CD4-positive, alpha-beta T cell treated with Interleukin-6 for 4 hours (primary cell): ENCODE measurements at places on chromosomes 16 and 17.
A peak's percentile ranks its signal among the peaks of the same experiment; 100 is the strongest.

- DNase-seq: no peak
These were observed 31.2 kb upstream of the CAPN15 start for GRCh38 chr16:496097-496886.

DNA sequence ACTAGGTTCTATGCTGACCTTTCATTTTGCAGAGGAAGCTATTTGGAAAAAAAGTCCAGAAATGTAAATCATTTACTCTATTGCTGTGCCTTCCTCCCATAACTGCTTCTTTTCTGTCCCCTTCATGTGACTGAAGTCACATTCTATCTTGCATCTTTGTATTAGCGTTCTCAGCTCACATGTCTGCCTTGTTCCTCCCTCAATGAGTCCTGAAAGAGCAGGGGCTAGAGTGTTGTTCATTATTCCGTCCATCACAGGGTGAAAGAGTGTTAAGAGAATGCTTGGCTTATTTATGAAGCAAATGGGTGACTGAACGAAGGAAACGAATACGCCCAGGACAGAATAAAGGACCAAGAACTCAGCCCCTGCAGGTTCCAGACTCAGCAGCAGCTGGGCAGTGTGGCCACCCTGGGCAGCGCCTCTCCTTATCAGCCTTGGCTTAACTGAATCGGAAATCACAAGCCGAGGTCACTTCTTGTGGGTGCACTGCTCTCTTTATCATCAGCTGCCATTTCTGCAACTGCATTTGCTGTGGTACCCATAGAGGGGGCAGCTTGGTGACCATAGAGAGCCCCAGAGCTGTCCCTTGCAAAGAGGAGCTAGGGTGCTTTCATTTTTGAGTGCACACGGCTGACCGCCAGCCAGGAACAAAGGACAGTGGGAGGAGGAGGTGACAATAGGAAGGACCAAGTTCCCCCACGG is 1.8 kb upstream of the PIK3R6 start:
- no peak for DNase-seq

- no peak for DNase-seq
These were observed 4.9 kb downstream of the SLC35G3 start for GRCh38 chr17:35189291-35189690.

- DNase-seq: no peak
These were observed 127.5 kb upstream of the WSCD1 start for GRCh38 chr17:5942687-5943086.

DNA sequence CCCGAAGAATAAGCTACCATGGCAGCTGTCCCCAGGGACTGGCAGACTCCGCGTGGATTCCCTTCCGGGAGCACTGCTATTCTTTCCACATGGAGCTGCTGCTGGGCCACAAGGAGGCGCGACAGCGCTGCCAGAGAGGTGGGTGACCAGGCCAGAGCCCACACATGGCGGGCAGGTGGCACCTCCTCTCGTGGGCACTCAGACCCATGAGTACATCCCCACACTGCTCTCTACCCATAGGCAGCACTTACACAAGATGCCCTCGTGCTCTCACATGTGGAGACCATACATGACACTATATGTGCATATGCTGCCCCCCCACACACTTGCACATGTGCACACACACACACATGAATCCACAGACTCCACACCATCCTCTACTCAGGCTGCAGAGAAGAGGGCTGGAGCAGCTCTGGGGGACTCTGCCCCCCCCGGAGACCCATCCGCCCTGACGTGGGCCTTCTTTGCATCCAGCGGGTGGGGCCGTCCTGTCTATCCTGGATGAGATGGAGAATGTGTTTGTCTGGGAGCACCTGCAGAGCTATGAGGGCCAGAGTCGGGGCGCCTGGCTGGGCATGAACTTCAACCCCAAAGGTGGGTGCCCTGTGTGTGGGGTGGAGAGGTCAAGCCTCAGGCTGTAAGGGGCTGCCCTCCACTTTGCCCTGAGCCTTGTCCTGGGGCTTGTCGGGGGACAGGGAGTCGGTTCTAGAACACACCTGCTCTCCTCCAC is 62.9 kb downstream of the MRC2 start:
- DNase-seq: no peak

GRCh38 chr16:21120976-21121520 is 29.6 kb downstream of the DNAH3 start:
- DNase-seq: no peak

DNA sequence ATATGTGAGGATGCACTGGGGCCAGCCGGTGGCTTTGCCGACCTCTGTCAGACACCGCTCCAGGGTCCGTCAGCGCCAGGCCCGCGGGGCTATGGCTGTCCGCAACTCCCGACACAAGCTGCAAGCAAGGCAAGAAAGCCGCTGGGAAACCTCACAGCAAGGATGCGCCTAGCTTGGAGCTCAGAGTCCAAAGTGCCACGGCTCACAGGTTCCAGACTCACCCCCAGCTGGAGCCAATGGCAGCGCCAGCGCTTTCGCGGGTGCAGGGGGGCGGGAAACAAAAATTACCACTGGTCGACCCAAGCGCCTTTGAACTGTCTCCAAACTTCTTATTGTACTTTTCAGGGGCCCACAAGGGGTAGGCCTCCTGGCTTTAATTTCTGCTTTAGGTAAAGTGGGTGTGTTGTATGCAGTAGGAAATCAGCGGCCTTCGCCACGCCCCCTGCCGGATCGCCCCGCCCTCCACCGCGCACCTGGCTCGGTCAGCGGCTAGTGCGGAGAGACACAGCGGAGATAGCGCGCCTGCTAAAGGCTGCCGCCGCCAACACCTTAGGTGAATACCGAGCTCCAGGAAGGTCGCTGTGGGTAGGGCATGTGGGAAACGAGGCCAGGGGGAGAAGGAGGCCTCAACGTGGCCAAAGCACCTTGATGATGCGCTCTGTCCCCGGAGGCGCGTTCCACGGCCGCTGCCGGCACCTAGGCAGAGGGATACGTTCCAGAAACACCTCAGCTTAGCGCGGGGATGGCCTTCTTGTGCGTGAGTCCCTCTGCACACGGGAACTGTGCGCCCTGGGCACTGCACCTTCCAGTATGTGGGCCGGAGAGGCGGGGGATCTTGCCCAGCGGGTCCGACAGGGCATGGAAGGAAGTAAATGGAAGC is 61.0 kb upstream of the RBL2 start:
- peak; percentile 92 for DNase-seq

GRCh38 chr16:88712362-88712979 is 6.2 kb downstream of the CTU2 start:
- DNase-seq: no peak

GRCh38 chr17:4155980-4156620 is 13.1 kb downstream of the CYB5D2 start:
- no peak for DNase-seq

- no peak for DNase-seq
These were observed 5.5 kb upstream of the SMG1 start for GRCh38 chr16:18931756-18932155.
